ENCODE measurements at places on chromosomes 16 and 17.

GRCh38 chr17:34366010-34366409, 3.0 kb upstream of the CCL1 start:
- DNase-seq = no peak

DNA sequence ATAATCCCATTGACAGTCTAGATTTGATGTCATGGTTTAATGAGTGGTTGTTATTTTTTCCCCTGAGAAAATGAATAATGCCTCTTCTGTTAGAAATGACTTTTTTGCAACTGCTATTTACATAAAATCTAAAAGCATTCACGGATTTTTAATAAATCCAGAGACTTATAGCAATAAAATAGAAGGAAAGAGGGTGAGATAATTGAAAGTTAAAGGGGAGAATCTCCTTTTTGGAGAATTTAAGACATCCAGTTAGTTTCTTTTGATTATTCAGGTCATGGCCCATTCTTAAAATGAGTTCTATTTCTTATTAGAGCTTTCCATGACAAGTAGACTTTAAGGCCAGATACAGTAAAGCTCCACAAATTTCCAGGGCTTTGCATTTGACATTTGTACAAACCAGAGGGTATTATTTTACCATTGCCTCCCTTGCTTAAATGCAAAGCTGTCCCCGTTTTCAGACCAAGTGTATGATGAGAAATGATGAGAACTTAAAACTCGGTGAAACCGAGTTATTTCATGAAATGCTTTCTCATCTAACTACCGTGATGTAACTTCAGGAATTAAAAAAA, 789.0 kb upstream of the SOX9 start:
- no peak for DNase-seq

- DNase-seq = no peak
These were observed 4.4 kb downstream of the CYBA start for GRCh38 chr16:88646345-88647034.

- DNase-seq = no peak
These were observed 24.0 kb upstream of the ALKBH5 start for GRCh38 chr17:18159551-18160120.

DNA sequence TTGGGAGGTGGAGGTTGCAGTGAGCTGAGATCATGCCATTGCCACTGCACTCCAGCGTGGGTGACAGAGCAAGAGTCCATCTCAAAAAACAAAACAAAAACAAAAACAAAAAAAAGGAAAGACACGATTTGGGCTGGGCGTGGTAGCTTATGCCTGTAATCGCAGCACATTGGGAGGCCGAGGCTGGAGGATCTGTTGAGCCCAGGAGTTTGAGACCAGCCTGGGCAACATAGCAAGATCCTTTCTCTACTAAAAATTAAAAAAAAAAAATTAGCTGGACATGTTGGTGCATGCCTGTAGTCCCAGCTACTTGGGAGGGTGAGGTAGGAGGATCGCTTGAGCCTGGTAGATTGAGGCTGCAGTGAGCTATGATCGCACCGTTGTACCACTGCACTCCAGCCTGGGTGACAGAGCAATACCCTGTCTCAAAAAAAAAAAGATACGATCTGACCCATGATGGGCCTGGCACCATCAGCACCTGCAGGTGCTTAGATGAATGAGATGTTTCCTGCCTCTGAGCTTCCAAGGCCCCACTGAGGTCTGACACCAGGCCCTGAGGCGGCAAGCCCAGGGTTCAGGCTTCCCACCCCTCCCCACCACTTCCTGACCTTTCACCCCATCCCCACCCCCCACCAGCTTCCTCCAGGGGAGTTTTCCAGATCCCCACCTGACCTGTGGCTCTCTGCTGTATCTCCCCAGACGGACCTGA, 21.7 kb downstream of the ATP2A1 start:
- DNase-seq = no peak

- DNase-seq = no peak
These were observed 101.6 kb downstream of the RAB11FIP4 start for GRCh38 chr17:31492880-31493655.

DNA sequence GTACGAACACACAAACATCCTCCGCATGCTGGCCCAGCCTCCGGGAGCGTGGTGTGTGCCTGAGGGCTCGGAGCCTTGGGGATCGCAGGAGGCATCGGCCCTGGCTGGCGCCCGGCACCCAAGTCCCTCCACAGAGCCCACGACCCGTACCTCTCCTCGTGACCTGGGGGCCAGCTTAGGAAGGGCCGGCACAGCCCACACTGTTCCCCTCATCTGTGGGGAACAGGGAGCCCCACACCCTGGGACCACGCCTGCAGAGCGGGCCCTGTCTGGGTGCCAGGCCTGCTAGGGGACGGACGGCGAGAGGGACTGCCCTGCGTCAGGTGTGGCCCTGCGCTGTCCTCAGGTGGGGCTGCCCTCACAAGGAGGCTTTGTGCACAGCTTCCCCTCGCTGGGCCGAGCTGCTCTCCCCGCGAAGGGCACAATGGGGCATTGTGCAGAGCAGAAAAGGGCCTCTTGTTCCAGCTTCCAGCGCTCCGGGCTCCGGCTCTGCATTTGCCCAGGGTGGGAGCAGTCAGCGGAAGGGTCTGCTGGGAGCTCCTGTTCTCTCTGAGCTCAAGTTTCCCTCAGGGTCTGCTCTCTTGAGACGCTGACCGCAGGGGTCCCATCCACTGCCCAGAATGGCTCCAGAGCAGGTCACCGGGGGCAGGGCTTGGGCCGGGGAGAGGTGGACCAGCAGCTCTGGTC, 1.7 kb upstream of the LMF1 start:
- DNase-seq = no peak

GRCh38 chr16:23835390-23836077, at the start of gene PRKCB:
Gene PRKCB (plus strand): TSS chr16:23835983.
- peak; percentile 69 for DNase-seq

- no peak for DNase-seq
These were observed 229.4 kb upstream of the CACNG5 start for GRCh38 chr17:66605541-66605940.

DNA sequence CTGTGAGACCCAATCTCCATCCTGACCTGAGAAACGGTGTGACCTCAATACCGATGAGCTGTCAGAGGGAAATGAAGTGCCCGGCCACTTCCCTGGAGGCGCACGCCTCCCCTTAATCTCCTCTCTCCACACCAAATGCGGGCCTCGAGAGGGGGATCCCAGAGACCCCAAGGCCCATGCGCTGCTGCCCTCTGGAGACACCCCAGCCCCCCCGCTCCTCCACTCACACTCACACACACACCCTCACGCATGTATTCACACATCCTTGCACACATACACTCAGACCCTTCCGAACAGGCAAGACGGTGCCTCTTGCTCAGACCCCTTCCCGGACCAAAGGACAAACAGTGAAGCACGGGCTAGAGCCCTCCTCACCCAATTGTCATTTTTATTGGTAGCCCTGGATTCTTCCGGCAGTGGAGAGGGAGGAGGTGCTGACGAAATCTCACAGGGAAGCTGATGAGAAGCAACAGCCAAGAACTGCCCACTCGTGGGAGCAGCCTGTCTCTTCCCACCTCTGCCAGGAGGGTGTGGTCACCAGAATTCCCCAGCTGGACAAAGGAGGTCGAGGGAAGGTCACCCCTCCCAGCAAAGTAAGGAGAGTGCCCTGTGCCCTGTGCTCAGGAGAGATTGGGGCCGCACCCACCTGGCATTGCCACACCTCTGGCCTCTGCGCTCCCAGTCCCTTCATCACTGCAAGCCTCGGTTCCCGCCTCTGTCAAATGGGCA, 136.0 kb upstream of the TNRC6C start:
- no peak for DNase-seq

- no peak for DNase-seq
These were observed 34.4 kb downstream of the CMIP start for GRCh38 chr16:81478876-81479511.

DNA sequence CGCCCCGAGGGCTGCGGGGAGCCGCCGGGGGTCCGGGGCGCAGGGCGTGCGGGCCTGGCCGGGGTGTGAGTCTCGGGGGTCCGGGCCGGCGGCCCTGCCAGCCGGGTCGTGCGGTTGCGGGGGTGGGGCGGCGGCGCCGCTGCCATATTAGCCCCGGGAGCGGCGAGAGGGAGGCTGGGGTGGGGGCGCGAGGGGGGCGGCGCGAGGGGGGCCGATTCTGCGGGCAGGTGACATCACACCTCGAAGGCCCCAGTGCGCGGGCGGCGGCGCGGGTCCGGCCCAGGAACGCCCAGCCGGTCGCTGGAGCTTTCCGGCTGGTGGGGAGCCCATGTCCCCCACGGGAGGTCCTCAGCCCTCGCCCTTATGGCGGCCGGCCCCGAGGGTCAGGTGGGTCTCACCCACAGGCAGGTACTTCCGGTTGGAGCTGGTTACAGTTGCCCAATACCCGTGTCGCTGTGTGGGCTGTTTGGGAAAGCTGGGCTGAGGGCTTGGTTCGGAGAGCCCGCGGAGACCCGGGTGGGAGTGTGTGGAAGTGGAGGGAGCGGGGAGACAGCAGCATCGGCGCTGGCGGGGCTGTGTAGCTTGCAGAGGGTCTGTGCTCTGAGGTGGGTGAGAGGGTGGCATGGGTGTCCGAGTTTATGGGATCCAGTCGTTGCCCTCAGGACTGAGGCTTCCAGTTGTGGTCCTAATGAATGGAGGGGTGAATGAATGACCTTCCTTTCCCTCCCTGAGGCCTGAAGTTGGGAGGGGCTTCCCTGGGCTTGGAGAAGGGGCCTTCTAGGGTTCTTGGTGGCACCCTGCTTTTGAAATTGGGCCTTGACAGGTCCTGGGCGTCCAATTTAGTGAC, 804 bp downstream of the ATP6V0C start:
- no peak for DNase-seq

GRCh38 chr16:23998771-23999170, 163.0 kb downstream of the PRKCB start:
- no peak for DNase-seq

DNA sequence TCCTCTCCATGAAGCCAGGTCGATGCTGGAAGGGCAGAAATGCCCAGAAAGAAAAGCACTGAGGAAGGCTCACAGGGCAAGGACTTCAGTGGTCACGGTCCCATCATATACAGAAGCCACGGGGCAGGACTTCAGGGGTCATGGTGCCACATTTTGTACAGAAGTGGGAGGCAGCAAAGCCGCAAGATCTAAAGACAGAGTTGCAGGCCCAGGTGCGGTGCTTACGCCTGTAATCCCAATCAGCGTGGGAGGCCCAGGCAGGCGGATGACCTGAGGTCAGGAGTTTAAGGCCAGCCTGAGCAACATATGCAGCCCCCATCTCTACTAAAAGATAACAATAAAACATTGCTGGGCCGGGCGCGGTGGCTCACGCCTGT, 96.0 kb downstream of the NXN start:
- no peak for DNase-seq

- no peak for DNase-seq
These were observed 942 bp downstream of the KRT23 start for GRCh38 chr17:40936437-40936971.

- no peak for DNase-seq
These were observed 165.0 kb upstream of the ELAC2 start for GRCh38 chr17:13182854-13183253.

DNA sequence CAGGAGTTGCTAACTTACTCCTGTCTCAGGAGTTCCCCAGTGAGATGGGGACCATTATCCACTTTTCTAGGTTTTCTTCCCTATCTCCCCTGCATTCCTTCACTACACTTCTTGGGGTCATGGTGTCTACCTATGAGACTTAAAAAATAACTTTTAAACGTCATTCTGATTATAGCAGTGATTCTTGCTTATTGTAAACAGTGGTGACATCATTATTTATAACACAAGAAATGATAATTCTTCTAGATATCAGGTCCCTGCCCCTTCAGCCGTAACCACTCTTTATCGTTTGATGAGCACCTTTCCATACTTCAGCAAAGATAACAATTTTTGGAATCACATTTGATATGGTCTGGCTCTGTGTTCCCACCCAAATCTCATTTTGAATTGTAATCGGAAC, 27.2 kb upstream of the IRX3 start:
- DNase-seq = no peak

DNA sequence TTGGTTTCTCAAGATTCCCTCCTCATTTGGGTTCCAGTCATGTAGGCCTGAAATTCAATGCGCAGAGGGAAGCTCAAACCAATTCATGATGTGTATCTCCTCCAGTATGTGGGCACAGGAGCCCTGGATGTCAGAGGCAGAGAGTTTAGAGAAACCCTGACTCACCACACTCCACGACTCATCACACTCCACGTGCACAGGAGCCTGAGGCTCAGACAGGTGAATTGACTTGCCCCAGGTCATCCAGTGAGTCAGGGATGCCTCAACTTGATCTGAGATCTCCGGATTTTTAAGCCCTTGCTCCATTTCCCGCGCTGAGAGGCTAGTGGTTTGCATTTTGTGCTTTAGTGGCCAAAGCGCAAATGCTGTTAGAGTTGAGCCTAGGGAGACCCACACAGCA, 183.9 kb downstream of the HAPSTR1 start:
- no peak for DNase-seq

- DNase-seq = no peak
These were observed 29.2 kb upstream of the WFIKKN2 start for GRCh38 chr17:50806141-50806643.

DNA sequence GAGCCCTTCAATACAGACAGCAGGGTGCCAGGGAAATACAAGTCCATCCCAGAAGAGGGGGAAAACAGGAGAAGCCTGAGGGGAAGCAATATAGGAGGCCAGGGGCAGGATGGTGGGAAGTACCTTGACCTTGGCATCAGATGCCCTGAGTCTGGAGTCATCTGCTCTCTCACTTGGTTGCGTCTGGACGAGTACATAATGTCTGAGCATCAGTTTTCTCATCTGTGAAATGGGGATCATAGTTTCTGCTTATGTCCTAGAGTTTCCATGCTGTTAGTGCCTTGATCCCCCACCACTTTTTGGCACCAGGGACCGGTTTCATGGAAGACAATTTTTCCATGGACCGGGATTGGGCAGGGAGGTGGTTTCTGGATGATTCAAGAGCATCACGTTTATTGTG, 2.3 kb downstream of the STAT5A start:
- DNase-seq = no peak

GRCh38 chr16:627454-628239, 3.1 kb upstream of the WFIKKN1 start:
- no peak for DNase-seq

DNA sequence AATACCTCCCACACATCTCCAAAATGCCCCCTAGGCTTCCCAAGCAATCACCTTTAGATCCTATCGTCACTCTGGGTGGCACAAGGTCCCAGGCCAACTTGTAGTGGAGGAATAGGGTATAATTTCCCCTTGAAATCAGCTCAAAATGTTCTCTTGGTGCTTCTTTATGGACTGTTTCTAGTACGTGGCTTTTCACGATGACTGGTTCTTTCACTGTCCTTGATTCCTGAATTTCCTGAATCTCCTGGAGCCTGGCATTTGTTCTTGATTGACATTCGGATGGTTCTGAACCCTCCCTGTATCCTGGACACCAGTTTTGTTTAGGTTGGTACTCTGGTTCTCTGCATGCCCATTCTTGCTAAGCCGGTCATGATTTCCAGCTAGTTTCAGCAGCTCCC, 6.9 kb upstream of the VPS53 start:
- DNase-seq = no peak

GRCh38 chr16:75537776-75538175, 1.9 kb upstream of the CHST5 start:
- no peak for DNase-seq
